ENCODE measurements at places on chromosomes 1 and 21.

DNA sequence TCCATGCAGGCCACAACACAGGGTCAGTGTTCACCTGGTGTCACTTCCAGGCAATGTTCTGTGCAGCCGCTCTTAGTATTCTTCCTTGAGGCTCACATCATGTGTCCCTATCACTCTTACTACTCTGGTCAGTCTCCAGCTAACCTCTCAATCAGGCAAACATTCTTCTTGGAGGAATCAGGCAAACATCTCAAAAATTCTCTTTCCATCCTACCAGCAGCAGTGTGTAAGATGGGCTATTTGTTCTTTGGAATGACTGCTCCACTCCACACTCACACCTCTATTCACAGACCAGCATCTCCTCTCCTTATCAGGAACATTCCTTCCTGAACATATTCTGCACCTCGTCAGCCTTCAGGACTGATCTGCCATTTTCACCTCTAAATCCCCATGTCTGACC, 4.0 kb downstream of the S100A7A start:
- DNase-seq = no peak

DNA sequence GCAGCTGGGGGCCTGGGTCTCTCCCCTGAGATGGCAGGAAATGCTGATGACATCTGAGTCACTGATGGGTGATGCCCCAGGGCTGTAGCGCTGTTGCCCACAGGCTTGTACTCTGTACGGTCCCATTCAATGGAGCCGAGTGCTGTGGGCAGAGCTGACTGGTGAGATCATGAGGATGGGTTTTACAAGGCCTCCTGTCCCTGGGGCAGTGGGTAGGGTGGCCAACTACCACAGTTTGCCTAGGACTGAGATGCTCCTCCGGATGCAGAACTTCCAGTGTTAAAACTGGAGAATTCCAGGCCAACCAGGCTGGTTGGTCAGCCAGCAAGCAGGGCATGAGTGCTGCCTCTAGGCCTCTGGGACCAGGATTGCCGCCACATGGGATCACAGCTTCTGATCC, 9.2 kb downstream of the PHLDA3 start:
- DNase-seq = peak; percentile 64

GRCh38 chr1:14215151-14215550, 383.3 kb upstream of the KAZN start:
- DNase-seq = peak; percentile 37

- peak; percentile 25 for DNase-seq
These were observed 164.9 kb upstream of the PKN2 start for GRCh38 chr1:88519156-88519555.

- DNase-seq = no peak
These were observed 4.5 kb upstream of the PRDX1 start for GRCh38 chr1:45526135-45526644.

GRCh38 chr21:34726627-34727337, 58.0 kb downstream of the CLIC6 start:
- peak; percentile 87 for DNase-seq

Data from M059J (cell line).